ENCODE measurements at places on chromosomes 5 and 9. TPM values are rescaled to one million over a fixed set of nuclear protein-coding genes. Genes with fewer than 3 reads are reported as not detected.

Gene CD72
- 1.4 TPM for total RNA-seq

Gene TRIM7
- 0.39 TPM for total RNA-seq

Gene CENPK
- total RNA-seq: 10.8 TPM

Gene PSIP1
- 77.6 TPM for total RNA-seq

Gene SMIM33
- not detected for total RNA-seq

Gene SPINK14
- not detected for total RNA-seq

Gene CAVIN4
- 2.4 TPM for total RNA-seq

Gene REEP2
- total RNA-seq: 56.6 TPM

Gene F2RL2
- 0.98 TPM for total RNA-seq

Gene ZNF658
- total RNA-seq: 5.6 TPM

Gene ATG10
- 9.0 TPM for total RNA-seq

Gene MEGF10
- total RNA-seq: 8.2 TPM

Gene ST8SIA4
- total RNA-seq: 0.06 TPM

Gene SOHLH1
- not detected for total RNA-seq

Gene AFAP1L1
- total RNA-seq: 39.3 TPM

Gene SLC6A7
- not detected for total RNA-seq

Gene RNF180
- 9.1 TPM for total RNA-seq

Gene SLC4A9
- total RNA-seq: not detected

Gene DHX29
- total RNA-seq: 17.2 TPM

Gene MARVELD2
- 4.9 TPM for total RNA-seq

Gene ZNF474
- total RNA-seq: not detected

Gene ROPN1L
- 1.3 TPM for total RNA-seq

Gene HACD4
- 0.04 TPM for total RNA-seq

Gene SPINK13
- total RNA-seq: not detected

Gene STPG3
- 0.95 TPM for total RNA-seq
